Left renal pelvis (tissue), 4 donors: ENCODE measurements at places on chromosomes 16 and 17. TPM values are rescaled to one million over a fixed set of nuclear protein-coding genes. Genes with fewer than 3 reads are reported as not detected.

The PSMB3 gene
- polyA plus RNA-seq: 124 TPM

GRCh38 chr17:73293480-73293911 lies 18.3 kb downstream of the CDC42EP4 start:
- no peak for DNase-seq

DNA sequence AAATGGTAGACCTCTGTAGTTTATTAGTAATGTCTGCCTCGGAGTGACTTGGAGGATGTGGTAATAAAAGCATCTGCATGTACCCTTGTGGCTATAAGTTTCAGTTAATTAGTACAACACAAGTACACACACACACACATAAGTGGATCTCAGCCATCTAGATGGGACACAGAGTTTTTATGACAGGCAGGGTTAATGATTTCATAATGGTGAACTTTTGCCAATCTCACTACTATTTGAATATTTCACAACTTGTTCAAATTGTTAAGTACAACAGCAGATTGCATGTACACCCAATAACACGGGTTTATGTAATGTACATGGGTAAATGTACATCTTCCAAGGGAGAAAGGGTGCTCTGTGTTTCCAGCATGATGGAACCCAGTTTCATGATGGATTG lies 511.3 kb upstream of the HSBP1 start:
- DNase-seq: no peak

GRCh38 chr16:4206680-4207079 lies 35.2 kb downstream of the SRL start:
- no peak for DNase-seq

GRCh38 chr16:3003582-3004270 lies 9.0 kb upstream of the CLDN9 start:
- DNase-seq: no peak

DNA sequence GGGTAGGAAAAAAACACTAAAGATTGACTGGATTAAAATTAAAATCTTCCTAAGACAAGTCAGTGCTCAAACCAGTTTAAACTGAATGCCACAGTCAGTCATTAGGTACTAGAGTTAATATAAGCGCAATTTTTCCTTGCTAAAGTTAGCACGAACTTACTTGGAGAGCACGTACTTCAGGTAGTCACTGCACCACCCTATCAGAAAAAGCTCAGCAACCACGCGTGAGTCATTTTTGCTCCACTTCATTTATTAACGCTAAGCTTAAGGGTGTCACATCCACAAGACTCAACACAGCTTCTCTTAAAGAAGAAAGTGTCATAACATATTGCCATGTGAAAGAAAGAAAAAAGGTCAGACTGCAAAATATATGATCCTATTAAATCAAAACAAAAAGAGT lies 53.1 kb downstream of the TEX2 start:
- DNase-seq: no peak

DNA sequence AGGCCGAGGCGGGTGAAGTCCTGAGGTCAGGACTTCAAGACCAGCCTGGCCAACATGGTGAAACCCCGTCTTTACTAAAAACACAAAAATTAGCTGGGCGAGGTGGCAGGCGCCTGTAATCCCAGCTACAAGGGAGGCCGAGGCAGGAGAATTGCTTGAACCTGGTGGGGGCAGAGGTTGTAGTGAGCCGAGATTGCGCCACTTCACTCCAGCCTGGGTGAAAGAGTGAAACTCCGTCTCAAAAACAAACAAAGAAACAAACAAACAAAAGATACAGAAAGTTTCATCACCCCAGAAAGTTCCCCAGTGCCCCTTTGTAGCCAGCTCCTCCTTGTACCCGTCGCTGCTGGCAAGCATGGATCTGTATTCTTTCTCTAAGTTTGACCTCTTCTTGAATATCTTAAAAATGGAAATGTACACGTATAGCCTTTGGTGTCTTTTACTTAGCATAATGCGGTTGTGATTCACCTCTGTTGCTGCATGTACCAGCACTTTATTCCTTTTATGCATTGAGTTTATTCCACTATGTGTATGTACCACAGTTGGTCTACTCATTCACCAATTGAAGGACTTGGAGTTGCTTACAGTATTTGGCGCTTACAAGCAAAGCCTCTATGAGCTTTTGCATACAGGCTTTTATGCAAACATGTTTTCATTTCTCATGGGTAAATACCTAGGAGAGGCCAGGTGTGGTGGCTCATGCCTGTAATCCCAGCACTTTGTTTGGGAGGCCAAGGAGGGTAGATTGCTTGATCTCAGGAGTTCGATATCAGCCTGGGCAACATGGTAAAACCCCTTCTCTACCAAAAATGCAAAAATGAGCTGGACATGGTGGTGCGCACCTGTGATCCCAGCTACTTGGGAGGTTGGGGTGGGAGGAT lies 87.5 kb upstream of the CLEC18A start:
- no peak for DNase-seq

DNA sequence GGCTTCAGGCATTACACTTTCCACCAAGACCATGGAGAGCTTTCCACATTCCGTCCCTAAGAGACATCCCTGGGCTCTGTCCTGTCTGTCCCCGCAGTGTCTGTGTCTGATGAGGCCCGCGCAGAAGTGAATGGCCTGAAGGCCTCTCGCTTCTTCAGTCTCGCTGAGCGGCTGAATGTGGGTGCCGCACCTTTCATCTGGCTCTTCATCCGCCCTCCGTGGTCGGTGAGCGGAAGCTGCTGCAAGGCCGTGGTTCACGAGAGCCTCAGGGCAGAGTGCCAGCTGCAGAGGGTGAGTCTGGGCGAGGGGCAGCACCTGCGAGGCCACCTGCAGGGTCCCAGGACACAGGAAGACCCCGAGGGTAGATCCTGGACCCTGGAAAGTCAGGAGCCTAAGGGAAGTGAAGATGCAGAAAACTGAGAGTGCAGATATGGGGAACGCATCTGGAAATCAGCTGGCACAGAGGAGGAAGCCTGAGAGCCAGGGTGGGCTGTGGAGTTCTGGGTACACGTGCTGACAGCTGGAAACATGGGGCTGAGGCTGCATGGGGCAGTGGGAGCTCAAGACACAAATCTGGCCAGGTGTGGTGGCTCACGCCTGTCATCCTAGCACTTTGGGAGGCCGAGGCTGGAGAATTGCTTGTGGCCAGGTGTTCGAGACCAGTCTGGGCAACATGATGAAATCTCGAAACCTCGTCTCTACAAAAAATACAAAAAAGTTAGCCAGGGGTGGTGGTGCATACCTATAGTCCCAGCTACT lies 8.0 kb downstream of the CCNF start:
- DNase-seq: no peak

DNA sequence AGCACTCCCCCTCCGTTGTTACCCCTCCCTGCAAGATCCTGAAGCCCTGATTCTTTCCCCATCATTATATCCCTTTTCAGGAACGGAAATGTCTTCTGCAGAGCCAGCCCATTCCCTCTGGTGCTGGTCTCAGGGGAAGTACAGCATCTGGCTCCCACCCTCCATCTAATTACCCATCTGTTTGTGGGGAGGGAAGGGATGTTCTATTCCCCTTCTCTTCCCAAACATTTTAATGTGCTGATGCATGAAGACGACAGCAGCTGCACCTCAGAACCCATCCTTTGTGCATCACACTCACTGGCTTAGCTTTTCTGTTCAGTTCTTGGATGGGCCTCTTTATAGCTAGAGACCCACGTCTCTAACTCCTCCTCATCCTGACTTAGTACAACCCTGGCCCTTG lies 367.2 kb downstream of the CDH13 start:
- no peak for DNase-seq
